Effector memory CD4-positive, alpha-beta T cell (primary cell): ENCODE measurements at places on chromosomes 4 and X.
A peak's percentile ranks its signal among the peaks of the same experiment; 100 is the strongest.

DNA sequence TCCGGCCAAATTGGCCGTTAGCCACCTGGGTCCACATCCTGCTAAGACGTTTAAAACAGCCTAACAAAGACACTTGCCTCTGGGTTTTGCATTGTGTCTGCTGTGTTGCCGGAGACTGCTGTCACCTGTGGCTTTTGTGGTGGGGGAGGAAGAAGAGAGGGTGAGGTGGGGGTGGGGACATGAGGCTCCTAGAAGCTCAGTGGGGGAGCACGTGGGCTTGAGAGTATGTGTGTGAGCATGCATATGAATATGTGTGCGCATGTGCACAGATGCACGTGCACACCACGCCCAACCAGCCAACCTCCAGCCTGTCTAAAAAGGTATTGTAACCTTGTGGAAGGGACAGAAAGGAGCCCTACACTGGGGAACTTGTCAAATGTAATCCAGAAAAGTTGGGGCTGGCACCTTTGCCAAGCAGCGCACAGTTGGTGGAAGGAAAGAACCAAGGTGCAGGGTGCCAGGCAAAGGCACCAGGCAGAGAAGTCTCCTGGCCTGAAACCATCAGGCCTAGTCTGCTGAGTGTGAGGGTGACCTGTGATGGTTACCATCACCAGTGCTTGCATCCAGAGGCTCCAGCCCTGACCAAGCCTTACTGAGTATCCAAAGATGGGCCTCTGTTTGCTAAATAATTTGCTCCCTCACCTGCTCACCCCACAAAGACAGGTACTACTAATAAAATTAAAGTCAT is 10.1 kb upstream of the SASH3 start:
- DNase-seq, result peak; percentile 69
- no peaks in the 10 kb centered on the region for H3K36me3 ChIP-seq
- peaks cover 64% of the 10 kb centered on the region for H3K4me1 ChIP-seq
- peak overlapping the region; percentile 53 for H3K27ac ChIP-seq
- no peak overlapping the region for H3K4me3 ChIP-seq

- no peaks in the 10 kb centered on the region for H3K4me1 ChIP-seq
- no peak overlapping the region for H3K27ac ChIP-seq
- no peaks in the 10 kb centered on the region for H3K36me3 ChIP-seq
- DNase-seq, result no peak
- H3K27me3 ChIP-seq, result no peaks in the 10 kb centered on the region
These were observed 81.1 kb downstream of the CT47B1 start for GRCh38 chrX:120794525-120794975.

DNA sequence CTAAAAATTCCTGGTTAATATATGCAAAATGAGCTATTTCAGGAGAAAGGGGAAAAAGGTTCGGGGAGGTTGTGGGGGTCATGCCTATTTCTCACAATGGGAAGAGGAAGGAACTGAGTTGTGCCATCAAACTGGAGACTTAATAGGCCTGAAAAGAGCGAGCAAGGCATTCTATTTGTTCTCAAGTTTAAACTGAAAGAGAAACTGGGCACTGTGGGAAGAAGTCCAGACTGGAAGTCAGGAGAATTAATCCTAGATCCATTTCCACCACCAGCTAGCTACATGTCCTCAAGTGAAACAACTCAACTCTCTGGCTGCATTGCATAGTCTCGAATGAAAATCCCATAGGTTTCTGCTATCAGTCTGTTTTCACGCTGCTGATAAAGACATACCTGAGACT is 50.6 kb downstream of the PPARGC1A start:
- no peak overlapping the region for H3K4me3 ChIP-seq
- H3K27me3 ChIP-seq, result no peaks in the 10 kb centered on the region
- no peak for DNase-seq
- no peaks in the 10 kb centered on the region for H3K4me1 ChIP-seq
- H3K27ac ChIP-seq, result no peak overlapping the region
- no peaks in the 10 kb centered on the region for H3K36me3 ChIP-seq

- no peaks in the 10 kb centered on the region for H3K27me3 ChIP-seq
- no peak overlapping the region for H3K27ac ChIP-seq
- H3K4me3 ChIP-seq, result no peak overlapping the region
- DNase-seq, result no peak
- no peaks in the 10 kb centered on the region for H3K36me3 ChIP-seq
- no peaks in the 10 kb centered on the region for H3K4me1 ChIP-seq
These were observed 154.0 kb downstream of the BTC start for GRCh38 chr4:74640111-74640903.

- no peak overlapping the region for H3K27ac ChIP-seq
- DNase-seq, result no peak
- H3K27me3 ChIP-seq, result no peaks in the 10 kb centered on the region
- no peaks in the 10 kb centered on the region for H3K36me3 ChIP-seq
- H3K4me3 ChIP-seq, result no peak overlapping the region
- no peaks in the 10 kb centered on the region for H3K4me1 ChIP-seq
These were observed 97.6 kb upstream of the NKX1-1 start for GRCh38 chr4:1503583-1504471.

DNA sequence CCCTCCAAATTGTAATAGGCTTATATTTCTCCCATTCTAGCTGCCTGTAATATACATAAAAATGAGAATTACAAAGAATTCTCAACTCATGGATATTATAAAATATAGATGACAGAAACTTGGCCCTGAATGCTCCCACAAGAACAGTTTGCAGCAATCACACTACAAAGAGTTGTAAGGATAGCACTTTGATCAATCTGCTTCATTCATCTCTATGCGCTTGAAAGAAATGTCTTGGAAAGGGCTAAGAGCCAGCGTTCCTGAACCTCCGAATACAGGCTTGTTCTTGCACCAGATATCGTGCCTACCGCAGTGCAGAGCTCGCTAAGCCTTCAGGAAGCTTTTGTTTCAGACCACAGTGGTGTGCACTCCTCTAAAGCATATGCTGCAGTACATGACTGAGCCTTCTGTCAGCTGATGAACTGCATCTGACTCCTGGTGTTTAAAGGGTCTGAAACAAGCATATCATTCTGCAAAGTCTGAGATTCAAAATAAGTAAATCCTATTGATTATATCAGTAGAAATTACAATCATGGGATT is 417.6 kb upstream of the ZFP42 start:
- no peaks in the 10 kb centered on the region for H3K4me1 ChIP-seq
- no peak for DNase-seq
- no peak overlapping the region for H3K27ac ChIP-seq
- no peaks in the 10 kb centered on the region for H3K27me3 ChIP-seq

- DNase-seq, result no peak
- H3K4me3 ChIP-seq, result peak overlapping the region; percentile 73
- peak overlapping the region; percentile 97 for H3K27ac ChIP-seq
- peaks cover 5% of the 10 kb centered on the region for H3K4me1 ChIP-seq
- peaks cover 5% of the 10 kb centered on the region for H3K36me3 ChIP-seq
These were observed 704 bp upstream of the SEPSECS start for GRCh38 chr4:25160714-25161592.

- H3K4me3 ChIP-seq, result no peak overlapping the region
- no peak for DNase-seq
- peaks cover 3% of the 10 kb centered on the region for H3K27me3 ChIP-seq
- no peak overlapping the region for H3K27ac ChIP-seq
- H3K4me1 ChIP-seq, result no peaks in the 10 kb centered on the region
- H3K36me3 ChIP-seq, result no peaks in the 10 kb centered on the region
These were observed 46.5 kb downstream of the CWH43 start for GRCh38 chr4:49032440-49033161.
